ENCODE measurements at places on chromosomes 4 and X. TPM values are rescaled to one million over a fixed set of nuclear protein-coding genes. Genes with fewer than 3 reads are reported as not detected.

SPANXC gene
- total RNA-seq: not detected

TRIM2 gene
- total RNA-seq: 2.9 TPM

HDX gene
- 1.1 TPM for total RNA-seq

- no peak overlapping the region for H3K27ac ChIP-seq
- no peak for DNase-seq
- no peaks in the 10 kb centered on the region for H3K4me1 ChIP-seq
- H3K27me3 ChIP-seq: no peaks in the 10 kb centered on the region
These were observed 170.5 kb upstream of the PITX2 start for GRCh38 chr4:110793381-110793801.

GRCh38 chr4:168769416-168769815 is 240.6 kb downstream of the CBR4 start:
- peaks cover 5% of the 10 kb centered on the region for H3K27me3 ChIP-seq
- no peak overlapping the region for H3K4me3 ChIP-seq
- DNase-seq: no peak
- no peak overlapping the region for H3K27ac ChIP-seq
- H3K36me3 ChIP-seq: no peaks in the 10 kb centered on the region

DNA sequence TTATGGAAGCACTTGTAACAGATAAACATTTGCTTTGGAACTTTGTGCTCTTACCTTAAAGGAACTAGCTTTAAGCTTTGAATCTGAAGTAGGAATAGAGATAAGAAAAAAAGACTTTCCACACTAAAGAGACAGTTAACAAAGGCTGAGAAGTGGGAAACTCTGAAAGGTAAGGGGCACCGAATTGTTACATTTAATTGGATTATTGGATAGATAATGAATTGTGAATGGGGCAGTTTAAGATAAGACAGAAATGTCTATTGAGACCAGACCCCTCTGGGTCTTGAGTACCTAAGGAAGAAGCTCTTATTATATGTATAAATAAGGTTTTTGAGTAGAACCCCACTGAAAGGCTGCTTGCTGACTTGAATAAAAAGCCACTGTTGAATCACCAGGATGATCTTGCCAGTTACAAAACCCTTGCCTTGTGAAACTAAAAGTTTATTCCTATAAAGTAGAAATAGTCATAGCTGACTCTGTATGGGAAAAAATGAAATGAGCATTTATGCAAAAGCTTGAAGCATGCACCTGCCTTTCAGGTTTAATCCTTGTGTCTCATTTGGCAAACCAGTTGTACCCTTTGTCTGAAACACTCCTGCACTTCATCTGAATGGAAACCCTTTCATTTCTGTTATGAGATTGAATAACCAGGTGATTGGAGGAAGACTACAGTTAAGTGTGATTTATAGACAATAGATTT is 423.2 kb downstream of the RPA4 start:
- no peak overlapping the region for H3K4me3 ChIP-seq
- H3K27me3 ChIP-seq: no peaks in the 10 kb centered on the region
- no peak for DNase-seq
- H3K27ac ChIP-seq: no peak overlapping the region
- no peaks in the 10 kb centered on the region for H3K36me3 ChIP-seq

DNA sequence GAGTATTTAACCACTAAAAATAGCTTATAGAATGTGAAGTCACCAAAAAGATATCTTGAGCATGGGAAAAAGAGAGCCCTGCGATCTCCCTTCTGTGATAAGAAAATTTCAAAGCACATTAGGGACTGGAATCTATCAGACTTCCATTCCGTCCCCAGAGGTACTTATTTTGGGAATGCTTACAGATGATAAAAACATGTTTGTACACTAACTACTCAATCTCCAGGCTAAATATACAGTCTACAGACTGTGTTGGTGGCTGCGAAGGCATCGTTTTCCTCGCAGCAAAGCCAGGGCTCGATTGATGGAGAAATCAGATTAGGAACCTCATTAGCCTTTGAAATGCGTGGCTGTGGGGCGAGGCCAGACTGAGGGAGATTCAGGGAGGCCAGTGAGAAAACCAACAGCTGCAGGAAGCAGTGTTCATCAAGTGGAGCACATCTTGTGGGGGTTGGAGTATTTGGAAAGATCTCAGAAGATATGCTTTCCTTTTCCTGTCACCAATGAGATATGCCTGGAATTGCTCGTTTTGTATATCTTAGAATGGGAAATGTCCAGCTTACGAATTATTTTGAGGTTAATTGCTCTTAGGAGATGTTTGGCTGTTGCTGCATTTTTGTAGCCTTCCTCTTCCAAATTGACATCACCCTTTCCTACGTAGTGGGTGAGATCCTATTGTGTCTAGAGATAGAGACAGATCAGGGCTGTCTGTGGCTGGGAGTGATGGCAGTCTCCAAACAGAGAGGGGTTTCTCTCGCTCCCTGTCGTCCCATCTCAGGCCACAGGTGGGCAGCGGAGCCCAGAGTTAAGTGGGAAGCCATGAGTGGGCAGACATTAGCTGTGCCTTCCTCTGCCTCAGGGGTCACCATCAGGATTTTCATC is 224.9 kb upstream of the FAT1 start:
- no peak overlapping the region for H3K27ac ChIP-seq
- no peaks in the 10 kb centered on the region for H3K27me3 ChIP-seq
- no peak overlapping the region for H3K4me3 ChIP-seq

- no peak overlapping the region for H3K4me3 ChIP-seq
- no peak for DNase-seq
- no peak overlapping the region for H3K27ac ChIP-seq
These were observed 154.2 kb downstream of the NHS start for GRCh38 chrX:17529151-17529745.

- H3K4me3 ChIP-seq: no peak overlapping the region
- H3K27ac ChIP-seq: no peak overlapping the region
- H3K4me1 ChIP-seq: no peaks in the 10 kb centered on the region
- no peaks in the 10 kb centered on the region for H3K27me3 ChIP-seq
- no peaks in the 10 kb centered on the region for H3K36me3 ChIP-seq
These were observed 6.3 kb upstream of the KCNIP4 start for GRCh38 chr4:21954916-21955315.

GRCh38 chr4:149050840-149051239 is 608.6 kb upstream of the NR3C2 start:
- no peak overlapping the region for H3K27ac ChIP-seq
- no peaks in the 10 kb centered on the region for H3K4me1 ChIP-seq
- no peaks in the 10 kb centered on the region for H3K36me3 ChIP-seq
- no peak for DNase-seq

All from activated CD4-positive, alpha-beta memory T cell treated with anti-CD3 and anti-CD28 coated beads for 36 hours (primary cell).